ENCODE measurements at places on chromosomes 16 and 17.

DNA sequence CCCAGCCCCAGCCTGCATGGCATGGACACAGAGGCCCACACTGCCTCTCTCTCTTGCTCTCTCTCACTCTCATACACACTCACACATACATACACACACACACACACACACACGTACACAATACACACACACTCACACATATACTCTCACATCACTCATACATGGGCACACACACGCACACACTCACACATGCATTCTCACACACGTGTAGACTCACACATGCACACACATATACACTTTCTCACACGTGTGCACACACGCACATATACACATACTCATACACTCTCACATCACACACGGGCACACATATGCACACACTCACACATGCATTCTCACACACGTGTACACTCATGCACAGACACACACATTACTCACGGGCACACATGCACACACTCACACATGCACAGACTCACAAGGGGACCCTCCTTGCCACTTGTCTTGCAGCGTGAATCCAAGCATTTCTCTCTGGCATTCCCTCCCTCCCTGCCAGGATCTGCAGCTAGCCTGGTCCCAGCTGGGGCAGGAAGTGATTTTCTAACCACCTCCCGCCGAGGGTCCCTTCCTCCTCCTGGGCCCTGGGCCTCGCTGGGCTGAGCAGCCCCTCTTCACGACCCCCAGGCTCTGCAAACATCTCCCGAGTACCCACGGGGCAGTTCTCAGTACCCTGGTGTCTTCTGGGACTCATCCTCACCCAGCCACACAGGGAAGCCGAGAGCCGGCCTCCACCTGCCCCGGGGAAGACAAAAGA, 37.5 kb downstream of the IL21R start:
- no peak for DNase-seq

GRCh38 chr16:29719063-29719462, 26.7 kb downstream of the C16orf54 start:
- no peak for DNase-seq

DNA sequence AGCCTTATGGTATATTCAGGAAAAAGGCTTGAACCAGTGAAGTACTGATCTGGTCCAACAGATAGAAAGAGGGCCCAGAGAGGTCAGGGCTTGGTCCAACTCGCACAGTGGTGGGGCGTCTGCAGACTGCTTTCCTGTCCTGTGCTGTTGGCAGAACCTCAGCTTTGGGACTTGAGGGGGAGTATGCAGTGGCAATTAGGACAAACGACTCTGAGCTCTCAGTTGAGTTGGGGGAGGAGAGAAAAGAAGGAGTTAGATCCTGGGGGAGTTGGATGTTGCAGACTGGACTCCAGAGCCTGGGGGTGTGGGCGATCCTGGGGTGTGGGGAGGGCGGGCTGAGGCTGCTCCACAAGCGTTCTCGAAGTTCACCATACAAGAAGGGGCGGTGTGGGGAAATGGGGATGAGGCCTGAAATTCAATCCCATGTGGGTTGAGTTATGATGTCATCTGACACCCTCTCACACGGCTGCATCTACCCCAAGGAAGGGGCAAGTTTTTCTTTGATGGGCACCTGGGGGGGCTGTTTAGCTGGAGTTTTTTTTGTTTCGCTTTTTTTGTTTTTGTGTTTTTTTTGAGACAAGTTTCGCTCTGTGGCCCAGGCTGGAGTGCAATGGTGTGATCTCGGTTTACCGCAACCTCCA, 14.6 kb downstream of the GRB7 start:
- no peak for DNase-seq

DNA sequence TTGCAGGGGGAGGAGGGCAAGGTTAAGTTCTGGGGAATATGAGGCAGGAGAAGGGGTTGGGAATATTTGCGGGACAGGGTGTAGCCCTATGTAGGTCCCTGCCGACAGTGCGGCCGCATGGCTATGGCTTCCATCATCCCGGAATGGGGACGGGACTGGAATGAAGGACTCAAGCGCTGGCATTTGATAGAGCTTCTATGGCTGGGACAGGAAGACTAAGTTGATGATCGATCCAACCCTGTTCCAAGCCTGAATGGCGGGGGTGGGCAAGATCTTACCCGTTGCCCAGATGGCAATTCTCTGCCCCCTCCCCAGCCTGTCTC, 47.1 kb downstream of the SRCIN1 start:
- no peak for DNase-seq

DNA sequence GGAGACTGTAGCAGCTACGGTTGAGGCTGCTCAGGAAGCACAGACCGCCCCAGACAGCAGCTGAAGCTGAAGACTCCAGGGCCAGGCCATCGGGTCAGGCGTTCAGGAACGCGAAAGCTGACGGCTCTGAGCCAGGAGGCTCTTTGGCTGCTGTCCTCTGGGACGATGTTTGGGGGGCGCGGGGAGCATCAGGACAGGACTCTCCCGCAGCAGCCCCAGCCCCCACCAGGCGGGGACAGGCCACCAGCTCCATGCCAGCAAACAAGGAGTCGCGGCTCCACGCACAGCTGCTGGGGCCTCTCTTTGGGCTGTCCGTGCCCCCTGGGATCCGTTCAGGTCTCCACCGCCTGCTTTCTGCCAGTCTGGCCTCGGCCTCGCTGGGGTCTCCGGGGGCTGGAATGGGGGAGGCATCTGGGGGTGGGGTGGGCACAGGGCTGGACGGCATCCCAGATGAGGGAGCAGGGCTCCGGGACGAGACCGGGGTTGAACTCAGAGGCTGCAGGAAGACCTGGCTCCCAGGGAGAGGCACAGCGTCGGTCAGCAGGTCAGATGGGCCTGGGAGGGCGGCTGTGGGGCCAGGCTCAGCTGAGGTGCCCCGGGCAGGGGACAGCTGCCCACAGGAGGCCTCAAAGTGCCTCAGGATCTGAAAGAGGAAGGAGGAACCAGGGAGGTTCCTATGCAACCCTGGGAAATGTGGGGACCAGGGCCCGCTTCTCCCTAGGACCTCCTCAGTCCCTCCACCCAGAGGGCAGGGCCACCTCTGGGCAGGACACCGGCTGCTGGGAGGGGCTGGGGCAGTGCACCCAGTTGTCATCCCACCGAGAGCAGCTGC, 6.3 kb upstream of the CEP131 start:
- no peak for DNase-seq

- no peak for DNase-seq
Observed at GRCh38 chr17:51733166-51733565, 425.3 kb downstream of the CA10 start.

DNA sequence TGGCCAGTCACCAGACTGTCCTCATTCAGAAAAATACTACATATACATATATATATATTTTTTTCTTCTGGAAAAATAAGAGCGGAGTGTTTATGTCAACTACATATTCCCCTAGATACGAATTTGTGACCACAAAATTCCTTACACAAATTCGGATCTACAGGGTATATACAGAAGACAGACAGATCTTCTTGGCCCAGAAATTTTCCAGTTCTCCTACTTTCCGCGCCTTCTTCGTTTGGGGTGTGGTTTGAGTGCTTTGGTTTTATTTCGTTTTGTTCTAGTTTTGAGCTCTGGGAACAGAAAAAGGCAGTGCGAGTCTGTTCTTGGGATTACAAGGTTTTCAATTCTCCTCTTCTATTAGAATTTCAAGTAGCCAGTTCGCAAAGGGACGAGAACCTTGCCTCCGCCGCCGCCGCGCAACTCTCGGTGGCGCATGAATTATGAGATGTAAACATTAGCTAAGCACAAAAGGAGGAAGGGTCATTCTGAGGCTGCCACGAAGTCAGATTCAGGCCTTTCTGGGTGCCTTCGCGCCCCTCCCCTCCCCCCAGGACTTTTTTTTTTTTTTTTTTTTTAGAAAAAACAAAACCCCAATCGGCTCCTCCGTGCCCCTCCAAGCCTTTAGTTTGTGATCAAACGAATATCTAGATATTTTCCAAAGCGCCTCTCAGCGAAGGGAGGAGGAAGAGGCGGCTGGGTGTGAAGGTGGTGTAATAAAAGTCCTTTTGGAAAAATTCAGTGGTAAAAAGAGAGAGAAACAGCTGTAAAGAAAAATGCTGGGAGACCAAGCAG, 1.8 kb upstream of the HOXB4 start:
- no peak for DNase-seq

GRCh38 chr17:183021-183420, 1.6 kb upstream of the DOC2B start:
- DNase-seq: no peak

- DNase-seq: no peak
Observed at GRCh38 chr16:77897129-77897437, 108.7 kb downstream of the VAT1L start.

DNA sequence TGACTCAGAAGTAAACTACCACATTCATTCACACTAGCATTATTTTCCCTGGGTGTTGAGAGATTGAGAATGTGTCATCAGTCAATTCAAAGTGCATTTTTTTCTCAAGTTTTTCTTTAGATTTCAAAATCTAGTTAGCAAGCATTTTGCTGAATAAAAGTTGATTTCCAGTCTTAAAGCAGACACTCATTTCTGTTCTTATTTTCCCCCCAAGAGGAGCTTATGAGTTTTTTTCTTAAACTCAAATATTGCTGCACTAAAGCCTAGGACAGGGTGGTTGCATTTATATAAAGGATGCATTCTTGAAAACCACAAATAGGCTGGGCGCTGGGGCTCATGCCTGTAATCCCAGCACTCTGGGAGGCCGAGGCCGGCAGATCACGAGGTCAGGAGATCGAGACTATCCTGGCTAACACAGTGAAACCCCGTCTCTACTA, 15.3 kb downstream of the CDH3 start:
- no peak for DNase-seq

DNA sequence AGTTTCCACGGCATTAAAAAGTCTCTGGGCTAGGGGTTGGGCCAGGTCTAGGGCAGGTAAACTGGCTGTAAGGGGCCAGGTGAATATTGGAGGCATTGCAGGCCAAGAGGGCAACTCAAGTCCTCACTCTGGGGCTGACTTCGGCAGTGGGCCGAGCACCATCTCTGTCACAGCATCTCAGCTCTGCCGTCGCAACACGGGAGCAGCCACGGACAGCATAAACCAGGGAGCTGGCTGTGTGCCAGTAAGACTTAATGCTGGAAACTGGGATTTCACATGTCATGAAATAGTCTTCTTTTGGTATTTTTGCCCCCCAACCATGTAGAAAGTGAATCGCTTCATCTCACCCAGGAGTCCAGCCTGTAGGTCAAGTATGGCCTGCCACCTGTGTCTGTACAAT, 12.6 kb upstream of the LGALS9 start:
- DNase-seq: no peak

- no peak for DNase-seq
Observed at GRCh38 chr17:61337290-61337689, 62.4 kb upstream of the TBX2 start.

GRCh38 chr17:3989041-3989886, 25.0 kb upstream of the ATP2A3 start:
- no peak for DNase-seq

- DNase-seq: peak; percentile 24
Observed at GRCh38 chr16:68668266-68668665, 23.2 kb downstream of the CDH3 start.

DNA sequence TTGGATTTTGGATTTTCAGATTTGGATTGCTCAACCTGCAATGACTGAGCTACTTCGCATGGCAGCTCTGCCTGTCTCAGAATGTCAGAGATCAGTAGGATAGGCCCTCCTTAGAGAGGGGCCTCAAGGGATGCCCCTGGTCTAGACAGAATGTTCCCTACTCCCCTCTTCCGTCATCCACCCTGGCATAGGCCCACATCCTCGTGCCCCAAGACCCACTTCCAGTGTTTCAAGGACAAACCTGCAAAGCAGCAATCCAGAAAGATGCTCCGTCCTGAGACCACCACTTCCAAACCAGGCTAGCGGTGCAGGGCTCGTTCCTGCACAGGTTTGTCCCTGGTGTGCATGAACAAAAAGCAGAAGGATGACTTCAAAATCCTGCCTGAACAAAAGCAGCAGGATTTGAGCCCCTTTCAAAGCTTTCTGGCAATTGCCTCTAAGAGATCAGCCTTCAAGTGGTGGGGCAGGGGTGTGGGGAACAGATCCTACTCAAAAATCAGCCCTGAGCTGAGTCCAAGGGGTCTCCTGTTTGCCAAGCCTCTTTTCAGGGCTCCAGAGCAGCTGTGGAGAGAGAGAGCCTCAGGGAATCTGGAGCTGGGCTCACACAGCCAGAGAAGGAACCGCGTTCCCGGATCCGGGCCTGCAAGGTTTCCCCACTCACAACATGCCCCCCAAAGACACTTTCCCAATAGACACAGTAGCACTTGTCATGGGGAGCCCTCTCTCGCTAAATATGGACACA, 121.1 kb downstream of the SOCS1 start:
- no peak for DNase-seq

- no peak for DNase-seq
Observed at GRCh38 chr16:83774066-83774465, 33.7 kb upstream of the HSBP1 start.

DNA sequence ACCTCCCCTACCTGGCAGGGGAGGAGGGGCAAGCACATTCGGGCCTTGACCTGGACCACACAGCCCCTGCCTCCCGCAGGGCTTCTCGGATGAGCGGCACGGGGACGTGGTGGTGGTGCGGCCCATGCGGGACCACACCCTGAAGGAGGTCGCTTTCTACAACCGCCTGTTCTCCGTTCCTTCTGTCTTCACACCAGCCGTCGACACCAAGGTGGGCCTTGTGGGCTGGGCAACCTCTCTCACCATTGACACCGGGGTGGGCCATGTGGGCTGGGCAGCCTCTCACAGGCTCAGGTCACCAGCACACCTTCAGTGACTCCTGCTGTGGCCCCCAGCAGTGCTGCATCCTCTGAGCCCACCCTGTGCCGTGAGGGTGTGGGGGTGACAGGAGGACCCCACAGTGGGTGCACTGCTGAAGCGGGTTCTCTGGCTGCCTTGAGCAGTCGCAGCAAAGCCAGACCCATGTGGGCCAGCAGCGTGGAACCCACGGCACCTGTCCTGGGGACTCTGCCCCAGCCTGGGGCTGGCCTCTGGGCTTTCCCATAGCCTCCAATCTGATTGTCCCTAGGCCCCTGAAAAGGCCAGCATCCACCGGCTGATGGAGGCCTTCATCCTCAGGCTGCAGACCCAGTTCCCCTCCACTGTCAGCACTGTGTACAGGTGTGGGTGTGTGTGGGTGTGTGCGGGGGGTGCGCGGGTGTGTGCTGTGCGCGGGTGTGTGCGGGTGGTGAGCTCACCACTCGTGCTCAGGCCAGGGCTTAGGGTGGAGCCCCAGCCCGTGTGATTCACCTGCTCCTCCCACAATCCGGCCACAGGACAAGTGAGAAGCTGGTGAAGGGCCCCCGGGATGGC, 7.5 kb downstream of the CTU2 start:
- no peak for DNase-seq

GRCh38 chr17:29363716-29364115, 26.4 kb upstream of the TAOK1 start:
- DNase-seq: no peak

DNA sequence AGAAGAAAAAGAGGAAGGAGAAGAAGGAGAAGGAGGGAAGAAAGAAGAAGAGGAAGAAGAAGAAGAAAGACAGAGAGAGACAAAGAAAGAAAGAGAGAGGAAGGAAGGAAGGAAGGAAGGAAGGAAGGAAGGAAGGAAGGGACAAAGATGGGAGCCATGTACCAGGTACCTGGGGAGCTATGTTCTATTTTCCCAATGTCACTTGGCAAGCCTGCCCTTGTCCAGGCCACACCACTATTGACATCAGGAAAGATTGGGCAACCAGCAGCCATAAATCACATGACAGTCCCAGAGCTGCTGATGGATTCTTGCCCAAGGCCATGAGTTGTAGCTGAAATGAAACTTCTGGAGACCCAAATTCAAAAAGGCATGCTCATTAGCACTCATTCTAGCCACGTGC, 2.7 kb upstream of the CES1 start:
- DNase-seq: no peak

All from stimulated activated CD4-positive, alpha-beta T cell treated with anti-CD3 and anti-CD28 coated beads, Interleukin-2, amount 100 ng/mL, for 24 hours (primary cell).